T-helper 22 cell (primary cell): ENCODE measurements at places on chromosomes 7 and 10.

GRCh38 chr10:130206216-130206737 lies 70.1 kb downstream of the GLRX3 start:
- DNase-seq, result no peak

DNA sequence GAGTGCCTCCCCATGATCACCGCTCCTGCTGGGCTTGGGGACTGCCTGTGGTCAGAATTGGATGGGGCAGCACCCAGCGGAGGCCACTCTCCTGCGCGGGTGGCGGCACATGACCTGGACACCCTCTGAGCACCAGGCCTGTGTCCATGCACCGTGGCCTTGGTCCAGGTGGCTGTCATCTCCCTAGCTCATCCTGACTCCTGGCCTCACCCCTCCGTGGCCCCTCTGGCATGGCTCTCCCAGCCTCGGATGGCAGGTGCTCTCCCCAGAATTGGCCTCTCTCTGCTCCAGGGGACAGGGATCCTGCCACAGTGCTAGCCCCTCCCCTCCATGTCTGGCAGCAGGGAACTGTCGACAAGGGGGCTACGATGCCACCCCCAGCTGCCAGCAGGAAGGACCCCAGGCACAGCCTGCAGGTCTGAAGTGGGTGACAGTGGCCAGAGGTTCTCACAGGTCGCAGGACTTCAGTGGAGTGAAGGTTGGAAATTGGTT lies 37.2 kb upstream of the BTBD16 start:
- DNase-seq, result no peak

GRCh38 chr7:2782565-2782964 lies 61.5 kb downstream of the GNA12 start:
- no peak for DNase-seq

- no peak for DNase-seq
Observed at GRCh38 chr10:89634637-89635036, 10.4 kb downstream of the PANK1 start.

GRCh38 chr10:70498970-70499835 lies 20.6 kb downstream of the PALD1 start:
- no peak for DNase-seq

- no peak for DNase-seq
Observed at GRCh38 chr10:86451604-86451960, 70.0 kb downstream of the WAPL start.

- no peak for DNase-seq
Observed at GRCh38 chr7:6476596-6477317, 29.0 kb upstream of the DAGLB start.
